Fibroblast of the aortic adventitia (primary cell): ENCODE measurements at places on chromosomes 2 and 18.

DNA sequence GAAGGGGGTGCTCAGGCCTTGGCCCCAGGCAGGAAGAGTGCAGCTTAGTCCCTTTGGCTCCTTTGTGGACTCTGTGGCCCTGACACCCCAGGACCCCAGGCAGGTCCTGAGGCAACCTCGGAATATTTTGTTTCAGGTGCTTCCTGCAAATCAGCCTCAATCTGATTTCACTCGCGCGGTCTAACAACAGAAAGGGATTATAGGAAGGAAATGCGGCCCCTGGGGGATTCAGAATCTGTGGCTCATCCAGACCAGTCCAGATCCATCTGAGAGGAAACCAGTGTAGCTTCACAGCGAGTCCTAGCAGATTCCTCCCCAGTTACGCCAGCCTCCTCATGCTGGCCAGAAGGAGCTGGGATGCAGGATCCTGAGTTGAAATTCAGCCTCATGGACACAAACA lies 59.5 kb upstream of the YWHAQ start:
- DNase-seq: no peak

DNA sequence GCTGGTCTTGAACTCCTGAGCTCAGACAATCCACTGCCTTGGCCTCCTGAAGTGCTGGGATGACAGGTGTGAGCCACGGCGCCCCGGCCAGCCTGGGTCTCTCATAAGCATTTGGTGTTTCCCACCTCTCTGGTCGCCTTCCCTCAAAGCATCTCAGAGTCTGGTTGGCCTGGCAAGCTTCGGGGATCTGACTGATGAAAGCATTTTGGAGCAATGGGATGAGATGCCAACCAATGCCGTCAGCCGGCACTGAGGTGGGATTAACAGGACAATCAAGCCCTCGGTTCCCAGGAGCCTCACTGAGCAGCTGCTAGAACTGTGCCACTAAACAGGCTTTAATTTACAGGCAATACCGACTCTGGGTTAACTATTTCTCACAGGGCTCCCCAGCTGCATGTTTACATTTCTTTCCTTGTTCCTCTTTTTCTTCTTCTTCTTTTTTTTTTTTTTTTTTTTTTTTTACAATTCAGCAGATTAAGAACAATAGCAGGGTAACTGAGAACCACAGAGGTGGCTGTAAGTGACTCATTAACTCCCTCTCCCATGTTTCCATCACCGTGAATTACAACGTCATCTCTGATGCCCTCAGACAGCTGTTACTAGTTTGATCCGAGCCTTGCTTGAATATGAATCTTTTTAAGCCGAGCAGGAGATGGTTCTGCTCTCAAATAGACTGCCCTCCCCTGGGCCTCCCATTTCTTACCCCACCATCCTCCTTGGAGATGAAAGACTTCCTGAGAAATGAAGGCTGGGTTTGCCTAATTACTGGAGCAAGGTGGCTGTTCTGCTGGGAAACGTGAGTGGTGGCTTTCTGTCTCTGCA lies 37.9 kb downstream of the ODC1 start:
- DNase-seq: no peak

- no peak for DNase-seq
Measured at GRCh38 chr2:58479535-58480140, 238.5 kb upstream of the FANCL start.

DNA sequence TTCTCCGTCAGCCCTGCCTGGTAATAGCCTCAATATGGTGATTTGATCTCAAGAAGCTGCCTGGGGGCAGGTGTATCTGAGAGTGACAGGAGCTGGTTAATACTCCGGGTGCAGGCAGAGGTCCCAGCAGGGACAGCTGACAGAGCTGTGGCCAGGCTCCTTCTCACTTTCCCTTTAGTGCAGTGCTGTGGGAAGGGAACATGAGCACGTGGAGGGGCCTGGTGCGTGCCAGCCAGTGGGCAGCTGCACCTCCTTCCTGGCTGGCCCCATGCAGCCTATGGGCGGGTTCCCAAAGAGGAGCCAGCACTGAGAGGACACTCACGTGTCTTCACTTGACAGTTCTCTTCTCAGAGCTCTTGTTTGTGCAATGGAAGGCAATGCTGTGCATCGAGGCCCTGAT lies 9.1 kb downstream of the CNNM4 start:
- DNase-seq: no peak

GRCh38 chr2:26170795-26171194 lies 2.1 kb upstream of the GAREM2 start:
- DNase-seq: no peak

DNA sequence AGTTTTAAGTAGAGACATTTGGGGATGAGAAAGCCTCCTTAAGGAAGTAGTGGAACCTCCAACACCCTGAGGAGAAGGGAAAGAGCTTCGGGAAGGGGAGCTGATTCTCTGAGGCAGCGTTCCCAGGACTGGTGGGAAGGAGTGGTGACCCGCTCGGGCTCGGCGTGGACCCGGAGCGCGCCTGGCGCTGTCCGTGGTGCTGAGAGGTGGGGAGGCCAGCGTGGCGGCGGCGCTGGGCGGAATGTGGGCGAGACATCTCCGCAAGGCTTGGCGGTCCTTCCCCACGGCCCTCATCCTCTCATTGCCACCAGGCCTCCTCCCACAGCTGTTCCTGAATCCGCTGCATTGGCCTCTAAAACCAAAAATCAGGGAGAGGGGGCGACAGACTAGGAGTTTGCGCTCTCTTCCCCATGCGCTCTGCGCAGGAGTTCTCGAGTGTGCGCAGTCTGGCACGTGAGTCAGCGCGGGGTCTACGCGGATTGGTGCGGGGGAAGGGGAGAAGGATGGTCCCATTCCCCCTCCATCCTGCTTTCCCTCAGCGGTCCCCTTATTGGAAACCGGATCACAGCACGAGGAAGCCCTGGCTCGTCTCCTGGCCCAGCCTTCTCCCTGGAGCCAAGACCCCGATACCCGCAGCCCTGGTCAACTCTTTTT lies 857 bp downstream of the RESP18 start:
- peak; percentile 32 for DNase-seq

- peak; percentile 4 for DNase-seq
Measured at GRCh38 chr18:61435064-61435652, 101.9 kb downstream of the CDH20 start.

GRCh38 chr2:61705625-61706024 lies 148.2 kb downstream of the FAM161A start:
- no peak for DNase-seq

DNA sequence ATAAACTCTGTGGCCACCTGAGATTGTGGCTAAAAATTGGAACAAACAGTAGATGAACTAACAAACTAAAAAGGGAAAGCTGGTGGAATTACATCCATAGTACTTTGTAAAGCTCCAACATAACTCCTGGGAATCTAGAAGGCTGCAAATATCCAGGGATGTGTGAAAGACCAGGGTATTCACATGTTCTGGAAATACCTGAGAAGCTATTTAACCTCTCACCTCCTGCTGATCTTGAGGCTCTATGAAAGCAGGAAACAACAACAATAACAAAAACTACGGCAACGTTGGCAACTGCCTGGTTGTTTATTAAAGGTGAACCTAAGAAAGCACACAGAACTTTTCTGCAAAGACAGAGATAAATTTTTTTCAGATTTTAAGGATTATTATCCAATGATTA lies 171.3 kb downstream of the CCDC178 start:
- DNase-seq: no peak
